ENCODE measurements at places on chromosomes 3 and 15. TPM values are rescaled to one million over a fixed set of nuclear protein-coding genes. Genes with fewer than 3 reads are reported as not detected.

GRCh38 chr15:31034152-31034551 lies 42.7 kb upstream of the MTMR10 start:
- peaks cover 4% of the 10 kb centered on the region for H3K4me1 ChIP-seq
- DNase-seq, result no peak
- no peak overlapping the region for H3K27ac ChIP-seq
- no peak overlapping the region for H3K4me3 ChIP-seq

DNA sequence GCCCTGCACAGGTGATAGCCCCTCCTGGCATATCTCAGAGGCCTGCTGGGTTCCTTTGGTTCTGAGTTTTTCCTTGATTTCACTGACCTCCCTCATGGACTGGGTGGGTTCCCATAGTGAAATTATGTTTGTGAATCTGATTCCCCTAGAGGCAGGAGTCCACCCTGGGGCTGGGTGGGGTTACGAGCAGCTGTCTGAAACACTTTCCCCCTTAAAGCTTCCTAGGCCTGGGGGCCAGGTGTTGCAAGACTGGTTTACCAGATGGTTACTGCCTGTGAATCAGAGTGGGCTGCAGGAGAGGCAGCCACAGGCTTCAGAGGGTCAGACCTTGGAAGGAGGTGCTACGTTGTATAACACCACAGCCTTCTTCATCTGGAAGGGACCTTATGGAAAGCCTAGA lies 34.3 kb downstream of the IL20RB start:
- H3K36me3 ChIP-seq, result no peaks in the 10 kb centered on the region
- peaks cover 3% of the 10 kb centered on the region for H3K4me1 ChIP-seq
- H3K27ac ChIP-seq, result no peak overlapping the region

GRCh38 chr15:33699691-33700447 lies 268.4 kb upstream of the CHRM5 start:
- no peak overlapping the region for H3K27ac ChIP-seq
- H3K27me3 ChIP-seq, result peaks cover 9% of the 10 kb centered on the region
- no peak overlapping the region for H3K4me3 ChIP-seq

GRCh38 chr3:118688396-118688884 lies 346.2 kb downstream of the IGSF11 start:
- no peak overlapping the region for H3K27ac ChIP-seq
- H3K36me3 ChIP-seq, result no peaks in the 10 kb centered on the region
- no peak for DNase-seq
- H3K4me1 ChIP-seq, result no peaks in the 10 kb centered on the region
- no peaks in the 10 kb centered on the region for H3K27me3 ChIP-seq
- H3K4me3 ChIP-seq, result no peak overlapping the region

The WNT5A gene
- total RNA-seq, result 117 TPM

The MASP1 gene
- 328 TPM for total RNA-seq

GRCh38 chr3:88150806-88151205 lies 1.0 kb downstream of the C3orf38 start:
- H3K4me1 ChIP-seq, result peaks cover 2% of the 10 kb centered on the region
- H3K27me3 ChIP-seq, result no peaks in the 10 kb centered on the region
- H3K27ac ChIP-seq, result peak overlapping the region; percentile 94
- DNase-seq, result peak; percentile 6

GRCh38 chr3:134594331-134594741 lies 56.5 kb downstream of the KY start:
- H3K4me1 ChIP-seq, result no peaks in the 10 kb centered on the region
- H3K27me3 ChIP-seq, result no peaks in the 10 kb centered on the region
- DNase-seq, result peak; percentile 14
- no peaks in the 10 kb centered on the region for H3K36me3 ChIP-seq

The SOX2 gene
- total RNA-seq, result not detected

DNA sequence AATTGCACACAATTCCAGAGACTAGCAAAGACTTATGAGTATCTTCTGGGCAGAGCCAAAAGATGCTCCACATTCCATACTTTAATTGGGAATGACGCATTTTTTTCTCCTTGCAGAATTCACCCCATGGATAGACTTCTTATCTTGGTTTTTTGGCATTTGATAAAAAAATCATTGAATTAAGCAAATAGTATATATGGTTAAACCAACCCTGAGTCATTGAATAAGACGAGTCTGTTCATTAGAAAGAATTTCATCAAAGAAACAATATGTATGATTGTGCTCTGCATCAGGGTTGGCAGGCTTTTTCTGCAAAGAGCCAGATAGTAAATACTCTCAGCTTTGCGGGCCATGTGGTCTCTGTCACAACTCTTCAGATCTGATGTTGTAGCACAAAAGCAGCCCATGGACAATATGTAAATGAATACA lies 9.2 kb upstream of the PDZRN3 start:
- peaks cover 6% of the 10 kb centered on the region for H3K4me1 ChIP-seq
- no peak overlapping the region for H3K27ac ChIP-seq
- H3K4me3 ChIP-seq, result no peak overlapping the region

GRCh38 chr15:29278436-29279105 lies 8.9 kb upstream of the NSMCE3 start:
- DNase-seq, result peak; percentile 68
- H3K27ac ChIP-seq, result no peak overlapping the region
- H3K36me3 ChIP-seq, result no peaks in the 10 kb centered on the region
- no peak overlapping the region for H3K4me3 ChIP-seq

DNA sequence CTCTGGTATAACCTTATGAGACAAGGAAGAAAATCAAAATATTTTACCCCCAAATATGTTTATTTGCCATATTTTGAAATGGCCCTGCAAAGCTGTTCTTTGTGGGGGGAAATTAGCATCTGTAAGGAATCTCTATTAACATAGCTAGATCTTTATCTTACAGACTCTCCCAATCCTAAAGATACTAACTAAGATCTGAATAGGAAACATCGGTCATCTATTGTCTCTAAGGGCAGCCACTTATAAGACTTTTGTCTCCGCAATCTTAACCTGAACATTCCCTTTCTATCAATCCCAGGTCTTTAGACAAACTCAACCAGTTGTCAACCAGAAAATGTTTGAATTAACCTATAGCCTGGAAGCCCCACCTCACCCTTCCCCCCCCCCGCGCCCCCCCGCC lies 21.2 kb downstream of the UMPS start:
- H3K27ac ChIP-seq, result no peak overlapping the region
- H3K4me1 ChIP-seq, result no peaks in the 10 kb centered on the region
- no peak for DNase-seq

The SLC2A2 gene
- total RNA-seq, result not detected

The IL5RA gene
- total RNA-seq, result not detected

DNA sequence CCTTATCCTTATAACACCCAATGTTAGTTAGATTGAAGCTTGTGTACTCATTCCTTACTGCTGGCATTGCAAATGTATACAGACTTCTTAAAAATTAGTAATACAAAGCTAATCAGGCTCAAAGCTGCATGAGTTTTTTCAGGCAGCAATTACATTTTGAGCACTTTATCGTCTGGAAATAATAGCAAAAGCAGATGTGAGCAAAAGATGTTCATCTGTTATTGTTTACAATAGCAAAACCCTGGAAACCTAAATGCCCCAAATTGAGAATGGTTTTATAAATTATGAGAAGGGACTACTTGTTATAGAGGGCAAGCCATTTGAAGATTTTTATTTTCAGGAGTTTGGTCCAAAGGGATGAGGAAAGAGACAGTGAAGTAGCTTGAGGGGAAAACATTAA lies 126.4 kb downstream of the GADL1 start:
- H3K4me1 ChIP-seq, result peaks cover 9% of the 10 kb centered on the region
- H3K27me3 ChIP-seq, result no peaks in the 10 kb centered on the region
- H3K36me3 ChIP-seq, result no peaks in the 10 kb centered on the region

DNA sequence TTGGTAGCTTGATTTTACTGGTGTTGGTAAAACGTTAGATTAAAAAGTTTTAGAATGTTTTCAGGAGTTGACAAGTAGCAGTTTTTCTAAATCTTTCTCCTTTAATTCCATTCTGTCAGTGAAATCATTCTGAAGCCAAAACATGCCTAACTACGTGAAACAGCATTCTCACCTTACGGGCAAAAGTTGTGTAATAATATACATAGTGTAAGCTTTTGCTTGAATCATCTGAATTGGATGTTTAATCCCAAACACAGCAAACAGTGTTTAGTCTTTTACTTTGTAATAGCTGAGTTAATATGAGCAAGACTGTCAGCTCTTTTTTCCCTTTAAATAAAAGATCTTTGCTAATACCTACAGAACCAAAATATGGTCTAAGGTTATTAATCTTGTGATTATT lies 100.6 kb downstream of the CYP19A1 start:
- no peaks in the 10 kb centered on the region for H3K4me1 ChIP-seq
- no peak for DNase-seq
- peaks cover 2% of the 10 kb centered on the region for H3K27me3 ChIP-seq

DNA sequence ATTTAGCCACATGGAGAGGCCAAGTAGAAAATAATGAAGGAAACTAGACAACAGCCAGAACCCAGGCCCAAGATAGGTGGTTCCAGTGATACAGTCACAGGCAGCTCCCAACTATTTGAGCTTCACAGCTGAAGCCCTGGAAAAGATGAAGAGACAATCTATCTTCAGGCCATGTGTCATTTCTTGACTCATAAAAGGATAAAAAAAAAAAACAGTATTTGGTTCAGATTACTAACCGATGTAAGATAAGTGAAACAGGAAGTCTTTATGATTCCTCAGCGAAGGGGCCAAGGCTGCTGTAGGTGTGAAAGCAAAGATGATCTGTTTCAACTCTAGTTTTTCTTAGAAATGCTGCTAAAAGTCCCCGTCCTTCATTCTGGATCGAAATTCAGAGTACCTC lies 394.6 kb downstream of the ZNF385D start:
- no peak overlapping the region for H3K4me3 ChIP-seq
- H3K27me3 ChIP-seq, result no peaks in the 10 kb centered on the region
- no peaks in the 10 kb centered on the region for H3K4me1 ChIP-seq
- H3K27ac ChIP-seq, result no peak overlapping the region
- DNase-seq, result peak; percentile 71

The GPR176 gene
- 79.6 TPM for total RNA-seq

DNA sequence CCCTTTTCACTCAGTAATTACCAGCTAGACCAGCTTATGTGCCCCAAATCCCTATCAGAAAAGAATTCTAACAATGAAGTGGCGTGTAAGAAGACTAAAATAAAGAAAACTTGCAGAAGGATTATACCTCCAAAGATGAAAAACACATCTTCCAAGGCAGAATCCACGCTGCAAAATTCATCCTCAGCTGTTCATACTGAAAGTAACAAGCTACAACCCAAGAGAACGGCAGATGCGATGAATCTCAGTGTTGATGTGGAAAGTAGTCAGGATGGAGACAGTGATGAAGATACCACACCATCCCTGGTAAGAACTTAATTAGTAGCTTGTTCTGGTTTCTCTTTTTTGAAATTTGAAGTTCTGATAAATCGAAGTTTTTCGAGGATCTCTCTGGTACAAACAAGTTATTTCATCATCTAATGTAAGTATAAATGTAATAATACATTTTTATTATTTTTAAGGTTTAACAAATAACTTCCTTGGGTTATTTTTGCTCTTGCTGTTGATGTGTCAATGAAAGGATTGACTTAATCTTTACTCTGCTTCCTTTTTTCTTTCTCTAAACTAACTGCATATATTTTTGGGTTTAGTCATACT lies 1.4 kb downstream of the WDR76 start:
- H3K36me3 ChIP-seq, result no peaks in the 10 kb centered on the region
- peaks cover 3% of the 10 kb centered on the region for H3K4me1 ChIP-seq
- peak overlapping the region; percentile 82 for H3K4me3 ChIP-seq
- DNase-seq, result peak; percentile 15
- peak overlapping the region; percentile 90 for H3K27ac ChIP-seq

DNA sequence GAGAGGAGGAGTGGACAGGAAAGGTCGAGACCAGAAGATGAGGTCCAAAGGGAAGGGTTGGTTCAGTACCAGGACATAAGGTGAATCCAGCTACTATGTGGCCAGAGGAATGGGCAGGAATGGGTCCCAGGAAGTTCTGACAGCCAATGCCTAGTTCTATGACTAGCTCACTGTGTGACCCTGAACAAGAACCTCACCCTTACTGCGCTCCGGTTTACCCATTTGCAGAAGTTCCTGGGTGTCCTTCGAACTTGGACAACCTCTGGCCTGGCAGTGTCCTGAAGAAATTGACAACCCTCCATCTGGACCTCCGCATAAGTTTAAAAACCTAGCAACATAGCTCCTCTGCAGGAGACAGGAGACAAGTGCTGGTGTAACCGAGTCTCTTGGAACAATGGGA lies 12.2 kb upstream of the PSTPIP1 start:
- H3K36me3 ChIP-seq, result no peaks in the 10 kb centered on the region
- no peak overlapping the region for H3K4me3 ChIP-seq
- H3K4me1 ChIP-seq, result peaks cover 2% of the 10 kb centered on the region

DNA sequence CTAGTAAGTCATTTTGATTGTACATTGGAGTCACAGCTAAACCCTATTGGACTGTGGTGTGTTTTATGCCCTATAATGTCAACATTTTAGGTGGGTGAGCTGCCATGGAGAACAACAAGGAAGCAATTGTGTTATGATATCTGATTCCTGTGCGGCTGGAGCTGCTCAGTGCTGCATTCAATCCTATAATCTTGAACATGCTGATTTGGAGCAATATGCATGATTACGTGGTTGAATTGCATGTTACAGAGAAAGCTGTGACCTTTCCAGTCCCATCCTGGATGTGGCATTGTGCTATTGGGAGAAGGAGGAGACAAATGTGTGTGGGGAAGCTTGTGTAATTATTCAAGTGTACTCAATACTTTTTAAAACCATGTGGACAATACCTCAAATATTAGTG lies 20.1 kb upstream of the C3orf49 start:
- H3K4me3 ChIP-seq, result no peak overlapping the region
- no peaks in the 10 kb centered on the region for H3K4me1 ChIP-seq
- no peaks in the 10 kb centered on the region for H3K36me3 ChIP-seq

The EXD1 gene
- 0.17 TPM for total RNA-seq

- DNase-seq, result no peak
- no peak overlapping the region for H3K27ac ChIP-seq
- H3K4me3 ChIP-seq, result no peak overlapping the region
- no peaks in the 10 kb centered on the region for H3K27me3 ChIP-seq
Measured at GRCh38 chr3:68336042-68336441, 596.3 kb downstream of the TAFA4 start.

GRCh38 chr15:94324117-94324826 lies 92.9 kb downstream of the MCTP2 start:
- H3K27me3 ChIP-seq, result no peaks in the 10 kb centered on the region
- no peaks in the 10 kb centered on the region for H3K4me1 ChIP-seq
- no peaks in the 10 kb centered on the region for H3K36me3 ChIP-seq
- no peak overlapping the region for H3K4me3 ChIP-seq

- peaks cover 9% of the 10 kb centered on the region for H3K27me3 ChIP-seq
- no peaks in the 10 kb centered on the region for H3K36me3 ChIP-seq
- H3K4me3 ChIP-seq, result no peak overlapping the region
- DNase-seq, result no peak
Measured at GRCh38 chr3:58580826-58581327, 3.7 kb upstream of the FAM107A start.

Data from fibroblast of lung (primary cell).